Breast epithelium (tissue), 4 donors: ENCODE measurements at places on chromosomes 3 and 15. TPM values are rescaled to one million over a fixed set of nuclear protein-coding genes. Genes with fewer than 3 reads are reported as not detected.

GRCh38 chr15:70777170-70777926 is 14.0 kb upstream of the UACA start:
- DNase-seq = no peak

GRCh38 chr3:139329364-139329850 is 14.4 kb upstream of the MRPS22 start:
- peak; percentile 56 for DNase-seq

DNA sequence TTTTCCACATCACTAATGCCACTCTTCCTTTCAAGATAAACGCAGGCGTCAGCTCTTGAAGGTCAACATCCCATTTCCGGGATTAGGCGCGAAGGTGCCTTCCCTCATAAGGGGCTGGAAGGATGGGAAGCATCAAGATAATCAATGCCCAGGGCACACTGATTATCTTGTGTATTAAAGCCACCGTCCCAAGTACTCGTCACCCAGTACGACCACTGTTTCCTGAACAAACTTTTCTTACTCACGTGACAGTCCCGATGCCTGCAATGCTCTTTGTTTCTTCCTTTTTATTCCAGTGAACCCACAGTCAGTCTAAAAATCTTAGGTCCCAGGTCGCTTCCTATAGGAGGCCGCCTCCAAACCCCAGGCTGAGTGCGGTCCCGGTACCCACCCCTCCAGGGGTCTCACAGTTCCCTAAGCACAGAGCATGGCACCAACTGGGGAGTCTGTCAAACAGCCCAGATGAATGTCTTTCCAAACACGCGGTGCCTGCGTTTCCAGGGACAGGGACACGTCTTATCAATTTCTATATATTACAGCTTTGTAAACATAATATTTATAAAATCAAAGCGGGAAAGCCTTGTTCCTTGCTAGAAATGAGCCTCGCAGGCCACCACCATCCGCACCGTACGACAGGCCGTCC is 589 bp downstream of the ANAPC13 start:
- DNase-seq = no peak

DNA sequence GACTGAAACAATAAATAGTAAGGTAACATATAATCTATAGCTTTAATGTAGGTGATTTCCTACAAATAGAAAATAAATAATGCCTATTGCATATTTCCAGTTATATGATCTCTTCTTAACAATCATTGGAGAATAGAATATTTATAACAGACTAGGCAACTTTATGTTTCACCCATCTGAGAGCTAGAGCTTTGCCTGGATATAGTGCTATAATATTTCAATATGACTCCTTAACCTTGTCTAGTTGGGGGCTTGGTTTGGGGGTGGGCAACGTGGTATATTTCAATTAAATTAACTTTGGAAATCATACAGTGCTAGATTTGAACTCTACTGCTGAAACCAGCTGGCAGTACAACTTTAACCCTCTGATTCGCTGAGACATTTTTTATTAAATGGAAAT is 265.2 kb downstream of the CNTN4 start:
- no peak for DNase-seq

- no peak for DNase-seq
These were observed 100.7 kb upstream of the PTPRG start for GRCh38 chr3:61460636-61461035.

- DNase-seq = no peak
These were observed 486.3 kb upstream of the TBL1XR1 start for GRCh38 chr3:177683586-177683985.

- DNase-seq = peak; percentile 70
These were observed 1.2 kb upstream of the LMCD1 start for GRCh38 chr3:8500319-8500988.

DNA sequence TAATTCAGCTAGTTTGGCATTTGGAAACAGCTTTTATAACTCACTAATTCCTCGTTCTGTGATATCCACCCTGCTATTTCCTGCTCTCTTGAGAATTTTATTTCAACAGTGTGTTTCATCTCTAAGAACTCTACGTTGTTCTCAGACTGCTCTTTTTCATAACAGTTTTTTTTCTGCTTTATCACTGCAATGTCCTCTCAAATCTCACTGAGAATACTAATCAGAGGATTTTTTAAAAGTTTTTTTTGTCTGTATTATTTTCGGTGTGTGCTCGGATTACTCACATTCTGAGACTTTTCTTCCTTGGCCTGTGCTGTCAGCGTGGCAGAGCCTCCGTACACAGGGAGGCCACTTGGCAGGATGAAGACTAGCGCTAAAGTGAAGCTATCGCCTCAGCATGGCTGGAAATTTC is 59.4 kb upstream of the NEO1 start:
- DNase-seq = no peak

GRCh38 chr3:27125821-27126501 is 243.2 kb downstream of the NEK10 start:
- DNase-seq = no peak

- DNase-seq = no peak
These were observed 7.9 kb upstream of the BNC1 start for GRCh38 chr15:83292317-83292716.

DNA sequence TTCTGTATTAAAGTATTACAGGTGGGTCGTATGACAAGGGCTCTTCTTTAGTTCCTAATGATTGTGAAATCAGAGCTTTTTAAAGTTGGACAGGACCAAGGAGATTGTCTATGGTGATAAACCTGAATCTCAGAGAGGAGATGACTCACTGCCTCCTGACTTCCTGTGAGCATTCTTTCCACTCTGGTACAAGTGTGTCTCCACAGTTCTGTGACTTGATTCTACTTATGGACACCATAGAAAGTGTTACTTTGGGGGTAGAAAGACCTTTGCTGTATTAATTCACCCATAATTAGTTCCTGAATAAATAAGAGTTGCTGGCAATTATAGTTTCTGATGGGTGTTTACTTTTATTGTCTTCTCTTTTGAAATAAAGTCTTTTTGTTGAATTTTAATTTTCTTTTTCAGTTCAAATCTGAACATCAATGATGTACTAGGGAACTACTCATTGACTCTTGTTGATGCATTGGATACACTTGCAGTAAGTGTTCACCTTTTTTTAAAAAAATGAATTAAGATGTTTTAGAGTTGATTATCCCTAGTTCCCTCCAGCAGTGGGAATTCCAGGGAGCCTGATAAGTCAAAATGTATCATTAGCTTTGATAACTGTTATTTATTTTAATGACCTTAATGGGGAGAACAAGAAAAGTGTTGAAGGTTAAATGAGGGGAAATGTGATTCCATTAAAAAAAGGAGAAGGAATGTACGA is 7.4 kb downstream of the EDEM1 start:
- no peak for DNase-seq

GRCh38 chr3:115676336-115676735 is 53.0 kb downstream of the GAP43 start:
- DNase-seq = no peak

GRCh38 chr15:89329329-89330084 is 5.1 kb downstream of the POLG start:
- no peak for DNase-seq

DNA sequence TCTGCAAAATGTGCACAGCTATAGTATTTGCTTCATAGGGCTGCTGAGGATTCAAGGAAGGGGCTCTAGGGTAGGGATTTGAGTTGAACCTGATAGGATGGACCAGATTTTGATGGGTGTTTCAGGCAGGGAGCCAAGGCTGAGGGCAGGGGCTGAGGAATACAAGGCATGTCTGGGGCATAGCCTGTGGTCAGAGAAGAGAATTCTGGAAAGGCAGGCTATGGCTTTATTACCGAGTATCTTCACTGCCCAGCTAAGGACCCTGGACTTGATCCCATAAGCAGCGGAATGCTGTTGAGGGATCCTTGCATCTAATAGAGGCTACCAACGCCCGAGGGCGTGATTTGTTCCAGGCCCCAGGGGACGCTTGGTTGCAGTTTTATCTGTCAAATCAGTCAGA is 193.0 kb upstream of the TLE3 start:
- DNase-seq = no peak

GRCh38 chr15:39491886-39492490 is 88.9 kb upstream of the THBS1 start:
- DNase-seq = no peak

DNA sequence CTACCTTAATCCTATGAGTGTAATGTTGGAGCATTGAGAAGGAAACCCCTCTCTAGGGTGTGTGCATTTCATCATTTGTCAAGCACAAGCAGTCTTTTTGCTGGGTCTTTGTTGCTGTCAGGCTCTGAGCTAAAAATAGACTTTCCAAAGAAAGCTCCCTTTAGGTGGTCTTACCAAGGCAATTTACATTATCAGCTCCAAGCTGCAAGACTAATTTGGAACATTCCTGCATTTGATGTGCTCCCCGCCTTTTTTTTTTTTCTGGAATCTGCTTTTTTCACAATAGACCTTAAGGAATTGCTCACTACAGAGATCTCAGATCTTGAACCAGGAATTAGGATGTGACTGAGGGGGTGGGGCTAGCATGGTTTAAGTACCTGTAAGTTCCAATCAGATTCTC is 60.6 kb upstream of the STAC start:
- no peak for DNase-seq

GRCh38 chr15:74376825-74377581 is 9.6 kb upstream of the CYP11A1 start:
- DNase-seq = no peak

DNA sequence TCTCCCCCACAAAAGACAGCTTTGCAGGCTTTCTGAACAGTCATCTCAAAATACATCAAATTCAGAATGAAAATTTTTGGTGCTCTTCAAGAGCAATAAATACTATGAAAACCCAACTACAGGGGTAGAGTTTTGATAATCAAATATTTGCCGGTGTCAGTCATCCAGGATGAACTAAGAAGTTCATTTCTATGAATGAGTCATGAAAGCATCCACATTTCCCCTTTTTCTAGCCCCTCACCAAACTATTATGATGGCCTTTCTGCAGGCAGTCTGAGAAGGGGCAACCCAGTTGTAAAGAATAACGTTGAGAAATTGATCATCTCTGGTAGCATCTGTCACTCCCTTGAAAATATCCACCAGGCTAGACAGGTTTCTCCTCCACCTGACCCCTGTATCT is 3.1 kb upstream of the LPCAT4 start:
- DNase-seq = no peak

DNA sequence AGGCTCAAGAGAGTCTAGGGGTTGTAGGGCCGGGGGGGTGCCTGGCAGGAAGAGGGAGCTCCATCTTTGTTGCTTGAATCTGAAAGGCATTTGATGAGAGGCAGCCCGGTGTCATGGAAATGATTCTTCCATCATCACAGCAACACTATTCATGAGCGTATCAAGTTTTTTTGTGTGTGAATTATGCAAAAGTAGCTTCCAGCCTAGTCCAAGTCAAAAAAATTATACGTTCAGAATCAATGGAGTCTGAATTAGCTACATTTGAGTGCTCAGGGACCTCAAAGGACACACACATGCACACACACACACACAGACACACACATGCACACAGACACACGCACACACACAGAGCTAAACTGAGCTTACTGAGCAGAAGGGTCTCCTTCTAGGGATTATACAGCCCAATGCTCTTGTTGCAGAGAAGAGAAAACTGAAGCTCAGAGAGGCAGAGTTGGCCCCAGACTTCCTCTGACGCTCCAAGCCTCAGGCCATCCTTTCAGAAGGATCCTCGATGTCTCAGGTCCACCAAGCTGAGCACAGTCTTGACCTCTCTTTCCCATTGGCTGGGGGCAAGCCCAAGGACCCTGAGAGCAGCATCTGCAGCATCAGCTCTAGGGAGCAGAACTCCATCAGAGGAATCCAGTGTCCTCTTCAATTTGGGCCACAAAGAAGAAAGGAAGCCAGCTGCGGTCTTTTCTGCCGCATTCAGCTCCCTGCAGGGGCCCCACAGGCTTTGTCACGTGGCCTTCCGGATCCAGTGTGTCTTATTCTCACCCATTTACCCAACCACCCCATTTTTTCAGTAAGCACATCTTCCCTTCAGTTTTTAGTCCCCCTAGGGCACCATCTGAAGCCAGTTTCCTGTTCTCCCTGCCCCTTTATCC is 228.0 kb downstream of the UACA start:
- no peak for DNase-seq

GRCh38 chr3:183635107-183635430 is 354 bp upstream of the KLHL24 start:
- DNase-seq = no peak

- no peak for DNase-seq
These were observed 822 bp downstream of the MRPL3 start for GRCh38 chr3:131501949-131502348.

DNA sequence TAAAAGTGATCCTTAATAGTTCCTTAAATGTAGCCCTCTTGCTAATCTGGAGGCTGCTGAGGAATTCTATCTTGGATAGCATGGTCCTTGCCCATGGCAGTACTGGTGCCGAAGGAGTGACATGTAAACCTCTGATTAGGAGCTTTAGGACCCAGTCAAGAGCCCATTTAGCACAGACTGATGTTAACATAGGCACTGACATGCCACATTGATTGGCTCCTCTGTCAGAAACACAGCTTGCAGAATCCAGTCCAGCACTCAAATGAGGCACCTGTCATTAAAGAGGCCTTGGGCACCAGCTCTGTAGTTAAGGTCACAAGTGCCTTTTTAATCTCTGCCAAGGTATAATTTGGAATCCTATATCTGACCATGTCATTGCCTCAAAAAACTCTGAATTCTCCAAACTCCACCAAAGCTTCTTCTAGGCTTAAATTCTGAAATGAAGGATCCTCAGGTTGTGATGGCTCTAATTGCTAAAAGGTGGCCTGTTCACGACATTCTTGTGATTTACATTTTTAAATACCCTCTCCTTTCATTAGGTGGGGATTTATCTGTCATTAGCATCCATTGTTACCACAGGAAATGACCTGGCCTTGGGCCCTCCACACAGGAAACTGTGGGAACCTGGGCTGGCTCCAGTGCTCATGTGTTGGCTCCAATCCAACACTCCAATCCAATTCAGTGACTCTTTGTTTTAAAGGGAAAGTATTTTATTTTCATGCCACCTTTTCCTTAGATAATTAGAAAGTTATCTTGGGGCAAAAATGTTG is 57.3 kb upstream of the RNF7 start:
- peak; percentile 39 for DNase-seq

- DNase-seq = no peak
These were observed 14.7 kb downstream of the SHOX2 start for GRCh38 chr3:158091531-158091930.

GRCh38 chr3:46892285-46893145 is 15.0 kb downstream of the PTH1R start:
- peak; percentile 68 for DNase-seq

GRCh38 chr15:25838871-25839195 is 24.3 kb downstream of the ATP10A start:
- DNase-seq = no peak

DNA sequence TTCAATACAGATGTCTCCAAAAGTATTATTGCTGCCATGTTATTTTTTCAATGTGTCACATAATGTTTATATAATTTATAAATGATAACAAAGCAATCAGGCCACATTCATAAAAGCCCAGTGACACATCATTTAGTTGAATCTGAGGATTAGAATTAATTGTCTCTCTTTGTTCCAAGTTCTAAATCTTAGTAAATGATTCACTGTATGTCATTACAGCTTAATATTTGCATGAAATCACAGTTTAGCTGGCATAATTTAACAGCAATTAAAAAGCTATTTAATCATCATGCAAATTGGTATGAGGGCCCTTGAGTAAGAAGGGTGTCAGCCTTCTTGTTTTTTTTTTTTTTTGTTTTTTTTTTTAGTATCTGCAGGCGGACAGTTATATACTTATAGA is 427.0 kb downstream of the EPHA6 start:
- DNase-seq = no peak

RBP2 gene
- total RNA-seq = 1.3 TPM

MB21D2 gene
- total RNA-seq = 6.2 TPM

CD80 gene
- 1.8 TPM for total RNA-seq

PGBD4 gene
- 0.64 TPM for total RNA-seq

CCR2 gene
- total RNA-seq = 2.2 TPM

SERPINI2 gene
- not detected for total RNA-seq
